Lower leg skin (tissue), 4 donors: ENCODE measurements at places on chromosomes 3 and 15. TPM values are rescaled to one million over a fixed set of nuclear protein-coding genes. Genes with fewer than 3 reads are reported as not detected.

- DNase-seq, result no peak
Observed at GRCh38 chr3:43243590-43244587, 42.5 kb upstream of the SNRK start.

GRCh38 chr3:120048355-120049041 lies 45.7 kb downstream of the GSK3B start:
- no peak for DNase-seq

Gene KCNMB3
- total RNA-seq, result 1.4 TPM

Gene ZNF774
- total RNA-seq, result 1.4 TPM

- no peak for DNase-seq
Observed at GRCh38 chr15:27933562-27933961, 165.6 kb downstream of the OCA2 start.

Gene ERC2
- total RNA-seq, result not detected

DNA sequence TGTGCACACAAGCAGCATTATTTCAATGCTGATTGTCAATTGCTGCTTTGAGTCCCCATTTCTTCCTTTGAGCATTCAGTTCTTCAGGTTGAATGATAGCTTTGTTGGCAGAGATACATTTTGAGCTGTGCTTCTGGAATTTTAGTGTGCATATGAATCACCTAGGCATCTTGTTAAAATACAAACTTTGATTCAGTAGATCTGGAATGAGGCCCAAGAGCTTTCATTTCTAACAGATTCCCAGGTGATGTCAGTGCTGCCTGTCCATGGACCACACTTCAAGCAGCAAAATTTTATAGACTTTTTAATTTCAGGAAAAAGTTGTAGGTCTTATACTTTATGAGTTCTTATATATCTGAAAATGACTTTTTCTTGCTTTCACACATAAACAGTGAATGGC lies 131.1 kb downstream of the ADAMTSL3 start:
- DNase-seq, result no peak

DNA sequence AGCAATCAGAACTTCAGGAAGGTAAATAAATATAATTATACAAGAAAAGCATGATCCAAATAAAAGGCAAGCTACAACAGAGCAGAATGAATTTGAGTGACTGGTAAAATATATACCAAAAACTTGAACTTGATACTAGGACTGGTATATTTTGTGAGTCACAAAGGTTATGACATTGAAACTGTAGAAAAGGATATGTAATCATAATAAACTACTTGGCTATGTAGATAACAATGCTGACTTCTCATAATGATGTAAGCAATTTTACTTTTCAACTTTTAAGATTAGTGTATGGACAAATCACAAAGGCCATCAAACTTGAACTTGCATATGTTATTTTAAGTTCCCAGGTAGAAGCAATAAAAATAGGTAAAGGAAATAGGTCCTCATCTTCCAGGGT lies 384.5 kb upstream of the NECTIN3 start:
- DNase-seq, result no peak

- no peak for DNase-seq
Observed at GRCh38 chr3:127525373-127525772, 65.2 kb downstream of the TPRA1 start.

Gene TEX55
- total RNA-seq, result not detected

Gene IQCH
- 1.6 TPM for total RNA-seq

Gene PLEKHO2
- total RNA-seq, result 5.7 TPM

DNA sequence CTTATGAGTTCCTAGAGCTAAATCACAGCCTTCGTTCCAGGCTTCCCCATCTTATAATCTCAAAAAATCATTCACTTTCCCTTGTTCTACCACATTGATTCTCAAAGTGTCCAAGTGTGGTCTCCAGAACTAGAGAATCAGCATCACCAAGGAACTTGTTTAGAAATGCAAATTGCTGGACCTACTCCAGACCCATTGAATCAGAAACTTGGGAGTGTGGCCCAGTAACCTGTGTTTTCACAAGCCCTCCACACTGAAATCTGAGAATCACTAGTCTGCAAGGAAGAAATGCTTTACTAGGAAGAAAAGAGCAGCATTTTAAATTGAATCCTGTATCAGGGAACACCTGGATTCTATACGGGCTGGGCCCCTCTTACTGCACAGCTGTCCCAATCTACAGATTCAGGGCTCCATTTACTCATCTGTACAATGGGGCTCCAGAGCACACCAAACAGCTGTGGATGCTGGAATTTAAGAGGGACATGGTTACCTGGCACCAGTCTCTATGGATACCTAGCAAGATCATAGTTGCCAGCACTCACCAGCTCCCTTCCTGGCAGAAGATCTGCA lies 3.9 kb downstream of the MEGF11 start:
- no peak for DNase-seq

GRCh38 chr3:112958811-112959560 lies 15.9 kb downstream of the CD200R1 start:
- DNase-seq, result no peak

- no peak for DNase-seq
Observed at GRCh38 chr3:107994181-107994580, 96.7 kb downstream of the CD47 start.

- DNase-seq, result no peak
Observed at GRCh38 chr3:129783470-129783869, 110.0 kb downstream of the TMCC1 start.

GRCh38 chr3:120052677-120053076 lies 41.6 kb downstream of the GSK3B start:
- DNase-seq, result no peak

GRCh38 chr15:41620536-41621199 lies 39.5 kb upstream of the MGA start:
- DNase-seq, result no peak

DNA sequence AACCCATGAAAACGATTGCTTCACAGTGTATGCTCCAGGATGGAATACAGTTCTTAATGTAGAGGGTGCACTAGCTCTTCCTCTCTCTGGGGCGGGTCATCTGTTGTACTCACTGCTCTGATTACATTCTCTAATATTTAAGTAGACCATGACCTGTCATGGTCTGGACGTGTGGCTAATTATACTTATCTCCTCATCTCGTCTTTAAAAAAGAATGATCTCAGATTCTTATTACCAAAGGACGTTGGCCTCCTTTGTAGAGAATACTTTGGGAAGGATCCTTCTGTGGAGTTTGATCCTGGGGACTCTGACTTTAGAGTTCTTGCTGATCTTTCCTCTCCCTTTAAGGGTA lies 48.4 kb upstream of the TRAK1 start:
- no peak for DNase-seq

Gene CILP
- 66.8 TPM for total RNA-seq

- no peak for DNase-seq
Observed at GRCh38 chr3:139302801-139303113, 41.1 kb upstream of the MRPS22 start.

DNA sequence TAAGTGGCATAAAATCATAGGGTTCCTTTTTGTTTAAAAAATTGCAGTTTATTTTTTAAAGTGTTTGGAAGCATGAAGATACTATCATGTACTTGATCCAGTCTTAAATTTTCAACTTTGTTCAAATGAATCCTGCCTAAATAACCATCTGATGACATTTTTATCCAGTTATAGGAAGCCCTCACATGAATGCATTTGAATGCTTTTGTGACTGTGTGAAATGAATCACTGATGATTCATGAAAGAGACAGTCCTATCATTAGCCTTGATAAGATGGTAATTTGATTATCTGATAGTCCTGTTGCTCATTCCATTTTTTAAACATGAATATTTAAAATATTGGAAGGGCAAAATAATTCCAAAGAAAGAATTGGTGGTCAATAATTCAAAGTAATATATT lies 401.9 kb upstream of the ROBO2 start:
- no peak for DNase-seq

Gene KY
- 26.2 TPM for total RNA-seq

GRCh38 chr15:72037321-72037720 lies 80.6 kb downstream of the MYO9A start:
- DNase-seq, result no peak

Gene RNF111
- total RNA-seq, result 14.9 TPM

Gene EPHA3
- 2.8 TPM for total RNA-seq

Gene SLC12A1
- total RNA-seq, result not detected

GRCh38 chr3:175346573-175347356 lies 487.6 kb downstream of the NAALADL2 start:
- DNase-seq, result peak; percentile 60

DNA sequence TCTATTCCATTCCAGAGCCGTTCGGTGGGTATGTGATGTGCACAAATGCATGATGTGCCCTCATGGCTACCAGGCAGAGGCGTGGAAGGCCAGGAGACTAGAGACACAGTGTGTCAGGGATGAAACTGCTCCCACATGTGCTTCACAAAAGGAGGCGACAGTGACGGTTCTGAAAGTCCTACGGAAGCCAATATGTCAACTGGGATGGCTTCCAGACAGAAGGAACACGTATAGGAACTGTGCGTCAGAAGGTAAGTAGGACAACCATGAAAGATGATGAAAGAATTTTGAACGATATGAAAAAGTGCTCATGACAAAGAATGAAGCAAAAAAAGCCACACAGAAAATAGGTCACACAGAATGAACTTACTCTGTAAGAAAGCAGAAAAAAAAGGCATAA lies 34.1 kb downstream of the GLB1 start:
- no peak for DNase-seq

DNA sequence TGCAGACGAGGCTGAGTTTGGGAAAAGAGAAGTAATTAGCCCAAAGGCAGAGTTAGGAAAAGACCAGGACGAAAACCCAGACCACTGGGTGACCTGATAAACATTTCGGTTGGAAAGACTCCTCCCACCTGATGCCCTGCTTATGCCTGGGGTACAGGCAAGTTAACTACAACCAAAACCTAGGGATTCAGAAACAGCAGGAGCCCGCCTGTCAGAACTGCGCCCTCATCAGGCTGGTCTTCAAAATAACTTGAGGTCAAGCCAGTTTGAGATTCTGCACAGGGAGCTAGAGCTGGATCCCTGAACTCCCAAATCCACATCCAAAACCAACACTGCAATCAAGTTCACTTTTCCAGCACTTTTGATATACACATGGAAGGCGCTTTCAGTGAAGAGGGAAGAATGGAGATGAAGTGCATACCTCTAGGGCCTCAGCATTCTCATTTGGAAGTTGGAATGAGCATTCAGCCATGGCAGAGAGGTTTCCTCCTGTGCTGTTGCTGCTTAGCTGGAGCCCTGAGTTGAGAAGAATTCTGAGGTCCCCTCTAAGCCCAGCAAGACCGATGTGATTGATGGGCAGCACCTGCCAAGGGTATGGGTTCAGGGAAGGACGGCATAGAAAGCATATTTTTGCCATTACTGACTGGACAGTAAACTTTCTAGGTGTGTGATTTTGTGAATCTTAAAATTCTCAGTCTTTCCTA lies 11.6 kb downstream of the TSEN2 start:
- DNase-seq, result no peak

Gene GASK1A
- 1.4 TPM for total RNA-seq

- peak; percentile 14 for DNase-seq
Observed at GRCh38 chr15:69979783-69980182, 117.9 kb downstream of the TLE3 start.

DNA sequence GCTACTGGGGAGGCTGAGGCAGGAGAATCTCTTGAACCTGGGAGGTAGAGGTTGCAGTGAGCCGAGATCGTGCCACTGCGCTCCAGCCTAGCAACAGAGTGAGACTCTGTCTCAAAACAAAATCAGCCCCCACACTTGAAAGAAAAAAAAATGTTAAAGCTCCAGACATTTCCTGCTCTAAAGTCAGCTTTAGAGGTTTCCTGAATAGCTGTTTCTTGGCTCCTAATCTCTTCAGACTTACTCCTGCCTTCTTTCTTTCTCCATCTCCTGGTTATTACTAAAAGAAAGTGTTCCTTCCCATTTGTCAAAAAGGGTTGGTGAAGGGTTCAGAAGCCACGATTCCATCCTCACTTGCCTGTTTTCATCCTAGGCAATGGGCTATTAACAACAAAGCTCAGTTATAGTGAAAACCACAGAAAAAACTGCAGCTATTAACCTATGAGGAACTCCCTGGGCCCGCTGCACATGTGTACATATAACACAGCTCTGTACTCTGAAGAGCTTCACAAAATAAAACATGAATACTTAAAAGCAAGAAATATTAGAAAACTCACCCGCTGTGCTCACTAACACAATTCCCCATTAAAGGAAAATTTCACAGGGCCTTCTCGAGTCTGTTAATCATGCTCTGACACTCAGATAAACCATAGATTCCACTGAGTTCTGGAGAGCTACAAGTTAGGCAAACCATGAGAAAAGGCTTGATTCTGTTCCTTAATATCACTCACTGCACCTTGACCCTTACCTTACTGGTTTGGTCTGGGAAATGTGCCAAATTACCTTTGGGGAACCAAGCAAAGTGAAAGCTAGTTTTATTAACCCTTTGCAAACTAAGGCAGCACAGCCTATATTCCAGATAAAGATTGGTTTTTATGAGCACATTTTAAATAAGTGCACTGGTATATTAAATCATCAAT lies 89.9 kb upstream of the TSPAN3 start:
- DNase-seq, result no peak

GRCh38 chr15:98651036-98651481 lies 2.7 kb downstream of the IGF1R start:
- peak; percentile 39 for DNase-seq

GRCh38 chr15:43283526-43283925 lies 16.8 kb upstream of the TGM5 start:
- no peak for DNase-seq

- no peak for DNase-seq
Observed at GRCh38 chr3:13174803-13175135, 101.5 kb upstream of the IQSEC1 start.

GRCh38 chr3:9718118-9718517 lies 13.4 kb upstream of the BRPF1 start:
- DNase-seq, result no peak

- no peak for DNase-seq
Observed at GRCh38 chr3:17640466-17640865, 102.0 kb downstream of the TBC1D5 start.

DNA sequence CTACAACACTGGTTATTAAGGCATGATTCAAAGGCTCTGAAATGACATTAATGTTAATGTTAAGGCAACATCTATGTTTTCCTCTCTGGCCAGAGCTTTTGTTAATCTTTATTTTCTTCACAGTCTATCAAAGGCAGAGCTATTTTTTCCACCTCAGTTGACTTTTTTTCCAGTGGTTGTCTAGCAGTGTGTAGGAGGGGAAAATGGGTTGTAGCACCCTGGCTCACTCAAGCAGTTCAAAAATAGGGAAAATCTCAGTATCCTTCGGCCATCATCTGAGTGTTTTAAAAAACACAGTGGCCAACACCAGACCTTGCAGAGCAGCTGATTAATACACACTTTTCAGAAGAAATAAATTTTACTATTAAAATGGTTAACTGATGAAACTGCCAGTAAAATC lies 21.4 kb downstream of the CBLB start:
- DNase-seq, result no peak

- no peak for DNase-seq
Observed at GRCh38 chr3:100463002-100463401, 29.4 kb upstream of the TMEM45A start.

Gene OR5H15
- total RNA-seq, result not detected

GRCh38 chr15:74378848-74379247 lies 11.4 kb upstream of the CYP11A1 start:
- no peak for DNase-seq

Gene PLSCR5
- not detected for total RNA-seq
